ENCODE measurements at places on chromosomes 3 and 15.

GRCh38 chr3:155441506-155441905, 148.0 kb upstream of the STRIT1 start:
- no peak for DNase-seq

- no peak for DNase-seq
These were observed 16.5 kb downstream of the ZXDC start for GRCh38 chr3:126459111-126459762.

DNA sequence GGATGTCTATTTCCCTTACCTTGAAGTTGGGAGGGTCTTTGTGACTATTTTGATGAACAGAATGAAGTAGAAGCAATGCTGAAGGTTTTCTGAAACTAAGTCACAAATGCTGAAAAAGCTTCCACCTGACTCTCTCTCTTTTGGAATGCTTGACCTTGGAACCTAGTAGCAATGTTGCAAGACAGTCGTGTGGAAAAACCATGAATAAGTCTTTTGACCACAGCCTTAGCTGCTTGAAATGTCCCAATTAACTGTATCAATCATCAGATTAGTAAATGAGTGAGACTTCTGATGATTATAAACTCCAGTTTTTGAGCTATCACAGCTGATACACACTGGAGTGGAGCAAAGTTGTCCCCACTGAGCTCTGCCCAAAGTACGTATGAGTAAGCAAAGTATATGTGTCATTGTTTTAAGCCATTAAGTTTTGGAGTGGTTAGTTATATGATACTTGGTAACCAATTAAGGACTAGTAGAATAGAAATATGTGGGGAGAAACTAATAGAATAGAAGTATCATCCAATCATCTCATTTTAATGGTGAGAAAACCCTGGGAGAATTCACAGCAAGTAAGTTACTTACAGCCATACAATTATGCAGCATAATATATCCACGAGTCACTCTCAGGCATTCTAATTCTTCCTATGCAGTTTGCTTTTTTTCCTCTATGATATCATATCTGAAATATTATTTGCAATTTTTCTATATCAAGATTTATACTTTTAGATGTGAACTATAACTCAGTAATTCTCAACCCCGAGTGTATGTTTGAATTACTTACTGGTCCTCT, 1010.6 kb downstream of the ROBO2 start:
- DNase-seq: no peak

DNA sequence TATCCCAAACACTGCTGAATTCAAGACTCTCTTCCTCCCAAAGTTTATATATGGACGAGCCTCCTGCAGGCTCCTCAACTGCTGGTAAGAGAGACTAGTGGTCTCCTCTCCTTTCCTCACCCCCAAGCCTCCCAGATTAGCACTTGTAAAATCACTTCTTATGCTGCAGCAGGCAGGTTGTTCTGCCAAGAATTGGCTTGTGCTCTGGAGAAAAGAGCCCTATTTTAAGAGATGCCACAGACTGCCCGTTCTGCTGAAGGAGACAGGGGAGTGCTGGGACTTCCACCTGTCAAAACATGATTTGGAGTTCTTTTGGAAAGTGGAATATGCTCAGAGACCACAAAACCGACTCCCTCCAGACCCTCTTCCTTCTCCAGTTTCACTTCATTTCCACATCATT, 230.9 kb upstream of the EIF1B start:
- DNase-seq: no peak

- no peak for DNase-seq
These were observed 201.9 kb upstream of the MCTP2 start for GRCh38 chr15:94029495-94029894.

- no peak for DNase-seq
These were observed 34.3 kb downstream of the GOLGA6L10 start for GRCh38 chr15:82314769-82315518.

- no peak for DNase-seq
These were observed 889.2 kb downstream of the MCTP2 start for GRCh38 chr15:95120595-95120994.

DNA sequence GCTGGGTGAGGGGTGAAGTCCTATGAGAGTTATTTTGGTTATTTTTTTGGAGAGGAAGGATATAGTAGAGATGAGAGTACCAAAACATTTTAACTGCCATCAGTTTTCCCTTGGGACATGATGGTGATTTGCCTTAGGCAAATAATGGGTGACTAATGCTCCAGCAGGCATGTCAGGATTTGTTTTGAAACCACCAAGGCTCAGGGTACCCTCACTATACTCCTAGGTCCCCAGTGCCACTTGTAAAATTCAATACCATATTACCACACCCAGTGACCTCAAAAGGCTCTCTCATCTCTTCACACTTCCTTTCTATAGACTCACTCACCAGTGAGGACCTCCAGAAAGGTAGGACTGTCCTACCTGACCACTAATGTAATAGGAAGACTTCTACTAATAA, 83.6 kb downstream of the WDR72 start:
- DNase-seq: no peak

GRCh38 chr3:39601241-39601640, 133.8 kb downstream of the MOBP start:
- no peak for DNase-seq

DNA sequence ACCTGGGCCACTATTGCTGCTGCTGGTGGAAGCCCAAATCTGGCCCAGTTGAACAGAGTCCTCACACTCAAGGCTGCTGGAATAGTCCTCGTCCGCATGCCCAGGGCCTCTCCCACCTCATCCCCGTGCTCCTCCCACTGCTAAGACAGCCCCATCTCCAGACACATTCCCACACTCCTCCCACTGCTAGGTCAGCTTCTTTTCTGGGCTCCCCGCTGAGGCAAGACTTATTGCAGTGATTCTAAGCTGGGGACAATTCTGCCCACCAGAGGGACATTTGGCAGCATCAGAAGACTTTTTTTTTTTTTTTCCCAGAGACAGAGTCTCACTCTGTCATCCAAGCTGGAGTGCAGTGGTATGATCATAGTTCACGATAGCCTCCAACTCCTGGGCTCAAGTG, 35.1 kb downstream of the POC1A start:
- no peak for DNase-seq

Measured in hematopoietic multipotent progenitor cell treated with erythropoietin and hydrocortisone succinate and interleukin-3 and kit ligand, for 4 days (in vitro differentiated cells).